B cell (primary cell): ENCODE measurements at places on chromosomes 12 and 14.

GRCh38 chr14:51458563-51458955 is 193.2 kb upstream of the FRMD6 start:
- no peak for DNase-seq

DNA sequence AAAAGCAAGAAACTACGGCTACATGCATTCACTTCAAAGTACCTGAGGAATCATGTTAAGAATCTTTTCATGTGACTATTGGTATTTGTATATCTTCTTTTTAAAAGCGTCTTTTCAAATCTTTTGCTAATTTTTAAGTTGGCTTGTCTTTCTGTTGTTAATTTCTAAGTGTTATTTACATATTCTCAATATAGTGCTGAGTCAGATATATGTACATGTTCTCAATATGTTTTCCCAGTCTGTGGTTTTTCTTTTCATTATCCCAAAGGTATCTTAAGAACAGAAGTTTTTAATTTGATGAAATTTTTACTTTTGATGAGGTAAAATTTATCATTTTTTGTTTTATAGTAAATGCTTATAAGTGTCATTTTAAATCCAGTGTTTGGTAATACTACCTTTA is 24.0 kb downstream of the DCP1B start:
- no peak for DNase-seq

GRCh38 chr12:2753536-2753935 is 41.2 kb upstream of the FKBP4 start:
- no peak for DNase-seq

- DNase-seq, result no peak
These were observed at the start of gene MIPOL1 for GRCh38 chr14:37197421-37198272. TSS of gene MIPOL1 (plus strand) at chr14:37197937. CDS start at chr14:37247889, 49,952 bp downstream.
